Stimulated activated CD4-positive, alpha-beta T cell treated with anti-CD3 and anti-CD28 coated beads, Interleukin-4, amount 100 ng/mL, for 1 hour (primary cell): ENCODE measurements at places on chromosomes 11 and 22.

DNA sequence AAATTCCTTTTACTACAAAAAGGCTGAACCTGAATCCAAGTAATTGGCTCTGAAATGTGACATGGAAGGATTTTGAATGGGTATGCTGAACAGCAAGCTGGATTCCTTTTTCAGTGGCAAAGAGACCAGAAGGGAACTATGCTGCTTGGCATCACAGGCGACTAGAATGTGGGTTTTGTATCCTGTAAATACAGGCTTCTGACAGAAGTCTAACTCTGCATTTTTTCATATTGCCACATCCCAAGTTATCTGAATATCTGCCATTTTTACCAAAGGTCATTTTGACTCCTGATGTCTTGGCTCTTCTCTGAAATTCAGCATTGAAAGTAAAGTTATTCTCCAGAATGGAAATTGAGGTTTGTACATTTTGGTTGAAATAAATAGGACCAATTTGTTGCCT is 145.7 kb downstream of the ARHGAP42 start:
- no peak for DNase-seq

DNA sequence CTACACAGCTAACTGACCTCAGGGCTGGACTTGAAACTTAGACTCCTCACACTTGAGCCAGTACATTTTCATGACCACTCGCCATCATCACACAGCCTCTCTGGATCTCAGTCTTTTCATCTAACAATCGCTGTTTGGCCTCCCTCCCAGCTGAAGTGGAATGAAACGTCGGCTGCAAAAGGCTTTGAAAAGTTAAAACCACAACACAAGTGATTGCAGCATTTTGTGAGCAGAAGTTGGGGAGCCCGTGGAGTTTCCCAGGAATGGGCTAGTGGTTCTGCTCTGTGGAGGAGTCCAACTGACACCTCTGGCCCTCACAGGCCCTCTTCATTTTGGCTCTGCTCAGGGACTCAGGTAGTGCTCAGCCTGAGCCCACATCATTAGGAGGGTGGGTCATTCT is 35.9 kb upstream of the TRIM29 start:
- DNase-seq = no peak

- no peak for DNase-seq
These were observed 124.2 kb downstream of the CCDC34 start for GRCh38 chr11:27238811-27239210.

DNA sequence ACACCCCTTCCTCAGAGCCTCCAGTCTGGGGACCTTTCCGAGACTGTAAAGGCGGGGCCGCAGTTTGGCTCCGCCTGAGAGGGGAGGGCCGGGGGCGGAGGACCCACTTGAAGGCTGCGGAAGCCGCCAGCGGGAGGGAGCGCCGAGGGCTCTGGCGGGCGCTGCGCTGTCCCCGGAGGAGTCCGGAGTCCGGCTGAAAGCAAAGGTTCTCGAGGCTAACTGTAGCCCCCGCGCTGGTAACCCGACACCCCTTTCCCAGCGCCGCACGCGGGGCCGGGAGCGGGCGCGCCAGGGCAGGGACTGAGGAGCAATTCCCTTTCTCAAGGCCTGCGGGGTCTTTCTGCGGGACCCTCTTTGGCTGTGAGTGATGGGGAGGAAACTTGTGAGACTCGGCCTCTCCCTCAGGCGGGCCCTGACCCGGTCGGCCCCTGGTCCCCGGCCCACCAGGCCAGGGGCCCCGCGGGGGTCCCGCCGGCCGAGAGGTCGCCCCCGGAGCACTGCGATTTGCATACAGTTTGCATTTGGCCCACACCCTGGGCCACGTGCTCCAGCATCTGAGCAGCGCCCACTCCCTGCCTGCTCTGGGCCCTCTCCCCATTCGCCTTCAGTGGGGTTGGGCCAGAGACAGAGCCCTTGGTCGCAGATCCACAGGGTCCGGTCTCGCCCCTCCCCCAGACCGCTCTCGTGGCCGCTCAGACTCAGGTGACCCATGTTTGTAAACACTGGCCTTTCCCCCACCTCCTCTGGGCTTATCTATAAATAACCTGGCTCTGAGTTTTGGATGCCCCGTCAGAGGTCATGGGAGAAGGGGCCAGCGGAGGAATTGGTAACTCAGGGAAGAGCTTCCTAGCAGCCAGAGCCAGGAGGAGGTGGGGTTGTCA is 519 bp upstream of the ART5 start:
- peak; percentile 61 for DNase-seq

DNA sequence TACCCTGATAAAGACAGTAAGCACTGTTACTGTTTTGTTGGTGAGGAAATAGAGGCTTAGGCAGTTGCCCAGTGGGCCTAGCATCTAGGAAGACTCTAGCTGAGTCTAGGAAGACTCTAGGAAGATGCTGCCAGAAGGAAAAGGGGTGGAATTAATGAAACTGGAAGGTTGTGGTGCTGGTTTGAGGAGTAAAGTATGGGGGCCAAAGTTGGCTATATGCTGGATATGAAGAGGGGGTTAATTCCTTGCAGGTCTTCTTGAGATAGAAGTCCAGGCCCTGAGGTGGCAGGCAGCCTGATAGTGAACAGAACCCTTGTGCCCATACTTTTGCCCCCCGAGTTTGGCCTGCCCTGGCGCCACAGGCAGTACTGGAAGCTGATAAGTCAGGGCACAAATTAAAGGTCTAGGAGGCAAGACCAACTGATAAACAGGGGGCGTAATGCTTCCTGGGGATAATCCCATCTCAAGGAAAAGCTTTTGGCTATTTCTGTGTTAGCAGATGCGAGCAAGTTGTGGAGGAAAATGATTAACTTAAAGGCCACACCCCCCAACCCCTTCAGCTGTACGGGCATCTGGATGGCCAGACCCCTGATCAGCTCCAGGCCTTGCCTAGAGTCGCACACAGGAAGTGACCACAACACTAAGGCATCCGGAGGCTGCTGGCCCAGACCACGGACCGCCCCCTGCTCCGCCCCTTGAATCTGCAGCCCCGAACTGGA is 3.1 kb downstream of the ILK start:
- peak; percentile 24 for DNase-seq

DNA sequence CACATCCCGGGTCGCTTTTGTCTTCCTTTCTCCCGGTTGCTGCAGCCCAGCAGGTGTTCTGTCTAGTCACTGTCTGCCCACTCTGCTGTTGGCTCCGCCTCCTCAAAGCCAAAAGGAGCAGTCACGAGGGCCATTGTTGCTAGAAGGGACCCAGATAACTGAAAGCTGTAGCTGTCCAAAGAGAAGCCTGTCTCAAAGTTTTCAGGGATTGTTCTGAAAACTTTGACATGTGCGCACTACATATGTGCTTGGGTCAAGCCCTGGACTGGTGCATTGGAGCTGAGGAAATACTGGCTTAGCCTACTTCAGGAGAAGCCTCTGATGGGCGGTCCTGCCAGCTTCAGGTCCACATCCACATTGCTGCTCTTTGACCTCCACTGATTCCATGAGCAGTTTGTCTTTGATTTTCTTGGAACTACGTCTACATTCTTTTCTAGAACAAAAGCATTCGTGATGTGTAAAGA is 8.8 kb upstream of the OR2AT4 start:
- no peak for DNase-seq

- DNase-seq = no peak
These were observed 450 bp upstream of the BCL2L13 start for GRCh38 chr22:17638182-17638431.

DNA sequence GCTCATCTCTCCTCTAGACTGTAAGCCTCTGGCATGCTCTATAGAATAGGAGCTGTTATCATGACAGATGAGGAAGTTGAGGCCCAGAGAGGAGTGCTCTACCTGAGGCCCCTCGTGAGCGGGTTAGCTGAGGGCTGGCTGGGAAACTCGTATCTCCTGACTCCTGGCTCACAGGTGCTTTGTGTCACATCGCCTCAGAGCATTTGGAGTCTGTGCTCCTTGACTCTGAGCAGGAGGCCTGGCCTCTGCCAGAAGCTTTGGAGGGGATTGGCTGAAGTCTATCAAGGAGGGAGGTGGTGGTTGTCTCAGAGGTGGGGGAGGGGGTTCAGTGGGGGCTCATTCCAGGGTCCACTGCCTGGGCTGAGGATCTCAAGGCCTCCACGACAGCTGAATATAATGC is 7.4 kb downstream of the KCNC1 start:
- DNase-seq = no peak

DNA sequence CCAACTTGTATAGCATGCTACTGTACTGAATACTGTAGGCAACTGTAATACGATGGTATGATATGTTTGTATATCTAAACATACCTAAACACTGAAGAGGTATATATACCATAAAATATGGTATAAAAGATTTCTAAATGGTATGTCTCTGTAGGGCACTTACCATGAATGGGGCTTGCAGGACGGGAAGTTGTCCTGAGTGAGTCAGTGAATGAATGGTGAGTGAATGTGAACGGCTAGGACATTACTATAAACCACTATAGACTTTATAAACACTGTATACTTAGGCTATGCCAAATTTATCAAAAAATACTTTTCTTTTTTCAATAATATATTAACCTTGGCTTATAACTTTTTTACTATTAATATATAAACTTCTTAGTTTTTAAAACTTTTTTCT is 66.8 kb downstream of the ZC3H12C start:
- no peak for DNase-seq

DNA sequence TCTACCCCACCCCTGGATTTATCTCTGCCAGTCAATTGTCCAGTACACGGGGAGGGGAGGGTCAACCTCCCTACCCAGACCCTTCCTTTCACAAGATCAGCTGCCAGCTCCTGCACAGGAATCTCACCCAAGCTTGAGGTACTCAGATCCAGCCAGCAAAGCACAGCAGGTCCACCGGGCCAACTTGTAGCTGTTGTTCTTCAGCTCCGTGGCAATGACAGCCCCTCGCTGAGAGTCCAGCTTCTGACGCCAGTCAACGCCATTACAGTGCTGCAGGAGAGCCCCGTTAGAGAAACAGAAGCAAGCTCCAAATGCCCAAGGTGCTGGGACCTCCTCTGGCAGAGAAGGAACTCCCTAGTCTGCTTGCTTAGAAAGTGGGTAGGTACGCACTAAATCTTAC is 5.5 kb upstream of the FOXRED2 start:
- no peak for DNase-seq

DNA sequence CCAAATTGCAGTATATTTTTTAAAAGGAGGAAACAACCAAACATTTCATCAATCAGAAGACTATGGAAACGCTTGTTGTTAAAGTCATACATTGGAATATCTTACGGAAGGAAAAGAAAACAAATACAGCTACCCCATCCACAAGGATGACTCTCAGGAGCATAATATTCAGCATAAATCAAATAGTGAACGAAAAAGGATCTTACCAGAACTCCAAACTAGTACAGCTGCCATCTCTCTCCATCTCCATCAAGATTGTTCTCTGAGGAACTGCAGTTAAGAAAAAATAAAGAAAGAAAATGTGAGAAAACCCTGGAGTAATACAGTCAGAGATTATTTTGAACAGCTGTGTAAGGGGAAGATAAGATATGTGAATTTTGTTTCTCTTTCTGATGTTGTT is 299.8 kb upstream of the CNTN5 start:
- DNase-seq = no peak

GRCh38 chr22:22684580-22685561 is 40.5 kb downstream of the GGTLC2 start:
- DNase-seq = no peak

GRCh38 chr22:37281195-37281594 is 1.1 kb upstream of the CYTH4 start:
- DNase-seq = no peak

- no peak for DNase-seq
These were observed 2.4 kb upstream of the SGSM3 start for GRCh38 chr22:40368016-40368415.
